NCI-H2107 (cell line): ENCODE measurements at places on chromosomes 11 and 22.

DNA sequence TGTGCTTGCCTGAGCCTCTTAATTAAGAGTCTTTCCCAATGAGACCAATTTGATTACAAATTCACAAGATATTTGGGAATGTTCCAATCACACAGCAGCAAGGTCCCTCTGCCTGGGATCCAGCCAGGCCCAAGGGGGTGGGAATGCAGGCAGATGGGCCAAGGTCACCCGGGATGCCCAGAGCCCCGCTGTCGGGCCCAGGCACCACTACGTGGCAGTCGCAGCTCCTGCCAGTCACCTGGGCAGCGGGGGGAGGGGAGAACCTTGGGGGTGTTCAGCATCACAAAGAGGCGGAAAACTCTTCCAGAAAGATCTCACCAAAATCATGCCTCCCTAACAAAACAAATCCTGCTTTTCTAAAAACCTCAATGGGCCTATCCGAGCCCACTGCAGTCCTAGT lies 30.9 kb downstream of the PPM1F start:
- no peak for DNase-seq

GRCh38 chr11:122686111-122686510 lies 30.6 kb downstream of the UBASH3B start:
- no peak for DNase-seq

DNA sequence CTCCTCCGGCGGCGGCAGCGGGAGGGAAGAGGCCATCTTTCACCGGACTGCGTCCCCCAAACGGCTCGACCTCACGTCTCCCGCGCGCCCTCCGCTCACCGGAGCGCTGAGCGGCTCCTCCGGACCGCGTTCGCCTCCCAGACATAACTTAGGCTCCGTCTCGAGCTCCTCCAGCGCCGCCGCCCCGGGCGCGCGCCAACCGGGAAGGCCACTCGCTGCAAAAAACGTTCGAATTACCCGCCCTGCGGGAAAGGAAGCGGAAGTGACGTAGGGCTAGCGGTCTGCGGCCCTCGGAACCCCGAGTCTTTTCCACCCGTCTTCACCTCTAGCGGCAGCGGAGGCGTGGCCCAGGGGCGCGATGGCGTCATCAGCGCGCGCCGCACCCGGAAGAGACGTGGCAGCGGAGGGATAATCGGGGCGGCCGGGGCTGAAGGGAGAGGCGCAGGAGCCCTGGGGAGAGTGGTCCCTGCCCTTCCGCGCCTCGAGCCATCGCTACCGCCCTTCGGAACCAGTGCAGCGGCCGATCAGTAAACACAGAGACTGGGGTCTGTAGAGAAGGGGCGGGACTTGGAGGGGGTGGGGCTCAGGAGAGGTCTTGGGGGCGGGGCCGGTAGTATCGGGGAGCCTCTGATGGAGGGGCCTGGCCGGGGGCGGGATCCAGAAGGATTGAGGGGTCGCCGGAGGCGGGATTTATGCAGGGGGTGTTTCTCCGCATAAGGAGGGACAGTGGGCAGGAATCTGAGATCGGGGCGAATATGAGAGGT lies at the start of the genes CDCA5 and ZFPL1:
CDCA5 (minus strand) TSS at position 207 of the 764 bp plus-strand sequence; CDS start at position 145, 62 bp downstream.
ZFPL1 (plus strand) TSS at position 389 of the 764 bp plus-strand sequence. CDS start 477 bp downstream, outside the sequence.
- peak; percentile 95 for DNase-seq

DNA sequence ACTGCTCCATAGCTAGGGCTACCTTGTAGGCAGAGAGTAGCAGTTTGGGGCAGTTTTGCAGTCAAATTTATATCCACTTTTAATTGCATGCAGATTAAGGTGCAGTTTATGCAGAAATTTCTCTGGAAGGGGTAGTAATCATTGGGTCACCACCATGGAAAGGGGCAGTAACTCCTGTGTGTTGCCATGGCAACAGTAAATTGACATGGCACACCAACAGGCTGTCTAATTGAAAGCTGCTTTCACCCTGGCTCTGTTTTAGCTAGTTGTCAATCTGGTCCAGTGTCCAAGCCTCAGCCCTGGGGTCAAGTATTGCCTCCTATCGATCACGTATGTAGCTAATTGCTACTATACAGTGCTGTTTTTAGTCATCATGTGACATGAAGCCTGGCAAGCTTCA lies 786.1 kb upstream of the CNTN5 start:
- DNase-seq: no peak

DNA sequence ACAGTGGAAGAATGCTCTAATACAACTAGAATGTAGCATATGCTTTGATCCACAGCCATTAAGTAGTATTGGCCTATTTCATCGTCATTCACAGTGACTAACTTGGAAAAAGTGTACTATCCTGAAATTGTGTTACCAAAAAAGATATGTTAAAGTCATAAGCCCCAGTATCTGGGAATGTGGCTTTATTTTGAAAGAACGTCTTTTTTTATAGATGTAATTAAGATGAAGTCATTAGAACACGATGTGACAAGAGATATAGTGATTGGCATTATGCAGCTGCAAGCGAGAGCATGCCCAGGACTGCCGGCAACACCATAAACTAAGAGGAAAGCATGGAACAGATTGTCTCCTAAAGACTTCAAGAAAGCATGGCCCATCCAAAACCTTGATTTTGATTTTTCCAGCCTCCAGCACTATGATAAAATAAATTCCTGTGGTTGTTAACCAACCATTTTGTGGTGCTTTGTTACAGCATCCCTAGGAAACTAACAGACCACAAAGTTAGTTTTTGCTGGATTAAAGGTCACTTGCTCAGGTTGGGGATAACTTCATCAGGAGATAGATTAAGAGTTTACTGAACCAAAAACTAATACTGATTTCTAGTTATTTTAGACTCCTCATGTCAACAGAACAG lies 870.6 kb upstream of the LRRC4C start:
- DNase-seq: no peak

GRCh38 chr11:124233376-124233775 lies 7.5 kb upstream of the OR8G1 start:
- DNase-seq: no peak

DNA sequence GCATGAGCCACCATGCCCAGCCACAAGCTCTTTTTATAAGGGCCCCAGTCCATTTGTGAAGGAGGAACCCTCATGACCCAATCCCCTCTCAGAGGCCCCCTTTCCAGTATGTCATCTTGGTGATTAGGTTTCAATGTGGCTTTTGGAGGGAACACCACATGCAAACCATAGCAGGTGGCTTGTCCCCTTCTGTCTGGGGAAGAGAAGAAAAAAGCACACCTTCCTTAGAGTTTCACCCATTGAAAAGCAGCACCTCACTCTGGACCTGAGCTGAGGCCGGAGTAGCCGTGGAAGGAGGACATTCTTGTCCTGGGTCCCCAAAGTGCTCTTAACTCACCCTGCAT lies 25.4 kb downstream of the NEAT1 start:
- no peak for DNase-seq

- DNase-seq: no peak
Observed at GRCh38 chr11:90235526-90235925, 12.7 kb upstream of the CHORDC1 start.

- DNase-seq: no peak
Observed at GRCh38 chr22:29382580-29383302, 5.6 kb downstream of the AP1B1 start.

GRCh38 chr11:78666675-78667160 lies 92.1 kb upstream of the NARS2 start:
- DNase-seq: no peak

GRCh38 chr11:111526501-111526900 lies 11.9 kb downstream of the HOATZ start:
- DNase-seq: no peak

- DNase-seq: no peak
Observed at GRCh38 chr11:109762546-109762945, 330.6 kb upstream of the ZC3H12C start.

- DNase-seq: no peak
Observed at GRCh38 chr22:48314073-48314472, 1513.6 kb downstream of the BRD1 start.
